ENCODE measurements at places on chromosomes 1 and 21.

GRCh38 chr1:67675800-67676199 lies 9.2 kb upstream of the GADD45A start:
- no peak for DNase-seq

DNA sequence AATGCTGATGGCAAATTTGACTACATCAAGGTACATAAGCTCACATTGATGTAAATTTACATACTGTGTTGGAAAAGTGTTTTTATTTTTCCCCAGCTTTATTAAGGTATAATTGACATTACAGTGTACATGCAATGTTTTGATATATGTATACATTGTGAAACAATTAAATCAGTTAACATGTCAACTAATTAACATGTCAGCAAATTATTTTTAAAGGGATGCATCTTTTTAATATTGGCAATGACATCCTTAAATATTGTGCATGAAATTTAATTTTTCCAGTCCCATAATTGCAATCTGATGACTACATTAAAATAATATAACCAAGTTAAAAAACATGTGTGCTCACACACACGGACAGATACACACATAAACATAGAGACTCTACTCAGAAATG lies 9.4 kb downstream of the EFCAB7 start:
- DNase-seq: no peak

- DNase-seq: no peak
These were observed 437.4 kb downstream of the NUF2 start for GRCh38 chr1:163758977-163759670.

DNA sequence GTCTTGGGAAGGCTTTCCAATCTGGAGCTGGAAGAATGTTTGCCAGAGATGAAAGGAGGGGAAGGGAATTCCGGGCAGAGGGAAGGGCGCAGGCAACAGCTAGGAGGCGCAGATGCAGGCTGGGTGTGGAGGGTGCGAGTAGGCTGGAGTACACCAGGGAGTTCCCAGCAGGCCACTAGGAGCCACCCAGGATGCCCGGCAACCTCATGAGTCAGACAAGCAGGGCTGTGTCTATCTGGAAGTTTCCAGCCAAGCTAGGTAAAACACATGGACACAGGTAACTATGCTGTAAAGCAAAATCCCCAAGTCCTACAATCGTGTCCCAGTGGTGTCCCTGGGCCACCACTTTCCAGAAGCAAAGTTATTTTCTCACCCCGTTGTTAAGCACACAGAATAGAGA lies 990 bp upstream of the NBL1 start:
- no peak for DNase-seq

GRCh38 chr1:223845810-223846682 lies at the start of gene TP53BP2:
Gene TP53BP2, minus strand, starts transcription at chr1:223845947. Its CDS starts 267 bp downstream, at chr1:223845680.
- DNase-seq: peak; percentile 77

DNA sequence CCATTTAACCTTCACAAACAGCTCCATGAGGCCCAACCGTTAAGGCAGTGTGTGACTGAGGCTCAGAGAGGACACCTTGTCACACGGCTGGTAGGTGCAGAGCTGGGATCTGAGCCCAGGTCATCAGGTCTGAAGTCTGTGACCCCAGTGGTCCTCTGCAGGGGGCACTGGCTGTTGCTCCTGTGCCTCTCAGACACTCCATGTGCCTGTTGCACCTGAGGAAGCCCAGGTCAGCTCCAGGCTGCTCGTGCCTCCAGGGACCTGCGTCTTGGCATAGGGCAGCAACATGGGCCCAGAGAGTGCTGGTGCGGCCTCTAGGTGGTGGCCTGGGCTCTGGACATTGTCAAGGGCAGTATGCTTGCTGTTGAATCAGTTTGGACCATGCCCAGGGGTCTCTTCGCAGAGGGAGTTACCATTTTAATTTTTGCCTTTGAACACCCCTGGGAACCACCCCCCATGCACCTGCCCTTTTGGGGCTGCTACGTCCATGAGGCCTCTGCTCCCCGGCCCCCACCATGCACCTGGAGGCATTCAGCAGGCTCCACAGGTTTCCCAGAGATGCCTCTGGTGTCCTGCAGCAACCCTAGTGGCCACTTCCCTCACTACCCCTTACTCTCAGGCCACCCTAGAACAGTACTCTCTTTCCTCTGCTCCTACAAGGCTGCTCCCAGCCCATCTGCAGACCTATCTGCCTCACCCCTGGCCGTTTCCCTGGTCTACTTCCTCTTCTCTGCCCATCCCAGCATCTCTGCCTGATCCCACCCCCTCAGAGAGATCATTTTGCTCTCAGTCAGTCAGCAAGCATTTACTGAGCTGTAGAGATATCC lies 25.2 kb upstream of the EPS8L3 start:
- DNase-seq: no peak

DNA sequence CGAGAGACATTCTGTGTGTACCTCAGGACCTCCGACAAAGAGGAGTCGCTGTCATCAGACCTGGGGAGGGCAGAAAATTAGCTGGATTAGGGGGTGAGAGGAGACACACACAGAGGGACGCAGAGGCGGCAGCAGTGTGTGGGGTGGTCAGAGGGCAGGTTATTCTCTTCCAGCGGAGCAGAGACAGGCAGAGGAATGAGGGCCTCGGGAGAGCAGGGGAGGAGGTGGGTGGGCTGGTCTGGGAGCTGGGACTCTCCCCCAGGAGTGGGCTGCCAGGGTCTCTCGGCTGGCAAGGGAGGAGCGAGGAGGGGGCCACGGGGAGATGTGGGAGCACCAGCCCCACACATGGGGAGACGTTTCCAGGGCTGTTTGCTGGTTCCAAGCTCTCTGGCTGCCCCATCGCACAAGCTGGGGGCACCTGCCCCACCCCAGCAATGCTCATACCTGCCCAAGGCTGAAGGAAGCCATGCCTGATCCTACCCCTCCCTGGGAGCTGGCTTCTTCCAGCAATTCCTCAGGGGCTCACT lies 40.4 kb downstream of the KIF21B start:
- no peak for DNase-seq

DNA sequence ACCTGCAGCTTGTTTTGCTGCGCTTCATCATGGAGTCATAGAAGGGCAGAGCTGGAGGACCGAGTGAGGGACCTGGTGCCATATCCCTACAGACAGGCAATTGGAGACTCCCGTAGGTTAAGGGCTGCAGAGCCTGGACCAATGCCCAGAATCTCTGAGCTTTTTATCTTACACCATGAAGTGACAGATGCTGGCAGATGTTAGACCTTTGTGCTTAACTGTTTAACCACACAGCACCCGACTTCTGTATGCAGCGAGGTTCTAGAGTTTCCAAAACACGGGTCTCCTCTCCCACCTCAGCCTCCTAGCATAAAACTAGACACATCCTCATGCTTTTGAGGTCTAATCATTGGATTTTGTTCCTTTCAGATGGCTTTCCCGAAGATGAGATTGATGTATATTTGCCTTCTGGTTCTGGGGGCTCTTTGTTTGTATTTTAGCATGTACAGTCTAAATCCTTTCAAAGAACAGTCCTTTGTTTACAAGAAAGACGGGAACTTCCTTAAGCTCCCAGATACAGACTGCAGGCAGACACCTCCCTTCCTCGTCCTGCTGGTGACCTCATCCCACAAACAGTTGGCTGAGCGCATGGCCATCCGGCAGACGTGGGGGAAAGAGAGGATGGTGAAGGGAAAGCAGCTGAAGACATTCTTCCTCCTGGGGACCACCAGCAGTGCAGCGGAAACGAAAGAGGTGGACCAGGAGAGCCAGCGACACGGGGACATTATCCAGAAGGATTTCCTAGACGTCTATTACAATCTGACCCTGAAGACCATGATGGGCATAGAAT lies 47.6 kb downstream of the B3GALT5 start:
- no peak for DNase-seq

DNA sequence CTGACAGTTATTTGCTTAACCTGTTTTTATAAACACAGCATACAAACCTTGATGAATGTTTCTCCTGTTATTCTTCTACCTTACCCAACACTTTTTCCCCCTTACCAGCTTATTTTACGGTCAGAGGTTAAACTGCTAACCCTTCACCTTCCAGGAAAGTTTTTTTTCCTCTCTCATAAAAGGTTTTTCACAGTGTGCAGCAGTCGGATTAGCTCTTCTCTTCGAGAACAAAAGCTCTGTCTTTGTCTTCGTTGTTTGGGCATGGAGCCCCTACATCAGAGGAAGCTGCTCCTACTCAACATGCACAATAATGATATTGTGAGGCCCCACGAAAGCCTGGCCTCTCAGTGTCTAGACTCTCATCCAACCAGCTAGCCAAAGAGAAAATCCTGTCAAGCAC lies 42.0 kb downstream of the DENND1B start:
- DNase-seq: no peak

GRCh38 chr1:67394548-67394947 lies 35.7 kb downstream of the SERBP1 start:
- DNase-seq: no peak

DNA sequence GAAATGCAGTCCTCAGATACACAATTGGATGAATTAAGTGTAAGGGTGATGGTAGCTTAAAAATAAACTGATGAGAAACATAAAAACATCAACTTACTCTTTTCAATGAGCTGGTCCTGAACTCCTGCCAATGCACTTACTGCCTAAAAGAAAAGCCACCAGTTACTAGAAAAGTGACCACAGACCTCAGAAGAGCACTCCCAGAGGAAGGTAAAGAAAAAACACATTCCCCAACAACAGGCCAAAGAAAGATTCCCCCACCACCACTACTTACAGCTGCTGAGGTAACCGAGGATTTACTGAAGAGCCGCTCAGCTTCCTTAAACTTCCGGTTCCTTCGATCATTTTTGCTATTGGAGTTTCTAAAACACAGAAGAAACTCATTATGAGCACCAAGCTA lies 5.4 kb downstream of the MEAF6 start:
- DNase-seq: no peak

- no peak for DNase-seq
These were observed 939 bp upstream of the MFAP2 start for GRCh38 chr1:16981269-16981849.

DNA sequence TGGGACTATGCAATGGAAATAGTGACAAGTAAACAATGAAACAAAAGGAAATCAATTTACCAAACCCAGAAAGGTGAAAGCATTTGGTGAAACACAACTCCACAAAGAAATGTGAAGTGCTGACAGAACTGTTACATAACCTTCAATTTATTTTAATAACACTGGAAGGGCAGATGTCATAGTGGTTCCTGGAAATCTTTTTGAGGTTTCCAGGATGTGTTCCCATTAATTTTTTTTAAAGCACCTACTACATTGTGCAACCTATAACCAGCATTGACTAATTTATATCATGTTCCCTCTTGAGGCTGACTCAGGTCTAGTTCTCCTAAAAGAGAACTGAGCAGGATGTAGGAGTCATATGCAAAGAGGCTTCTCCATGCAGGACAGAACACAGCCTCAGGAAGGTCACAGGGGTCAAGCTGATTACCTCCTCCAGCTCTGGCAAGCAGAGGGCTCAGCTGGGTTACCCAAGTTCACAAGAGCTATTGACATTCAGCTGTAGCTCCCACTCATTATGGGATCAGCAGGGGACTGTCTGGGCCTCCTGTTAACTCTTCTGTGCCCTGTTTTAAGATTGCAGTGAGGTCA lies 157.1 kb upstream of the NRIP1 start:
- DNase-seq: no peak

GRCh38 chr1:76006234-76006633 lies 68.3 kb upstream of the ST6GALNAC3 start:
- DNase-seq: no peak

DNA sequence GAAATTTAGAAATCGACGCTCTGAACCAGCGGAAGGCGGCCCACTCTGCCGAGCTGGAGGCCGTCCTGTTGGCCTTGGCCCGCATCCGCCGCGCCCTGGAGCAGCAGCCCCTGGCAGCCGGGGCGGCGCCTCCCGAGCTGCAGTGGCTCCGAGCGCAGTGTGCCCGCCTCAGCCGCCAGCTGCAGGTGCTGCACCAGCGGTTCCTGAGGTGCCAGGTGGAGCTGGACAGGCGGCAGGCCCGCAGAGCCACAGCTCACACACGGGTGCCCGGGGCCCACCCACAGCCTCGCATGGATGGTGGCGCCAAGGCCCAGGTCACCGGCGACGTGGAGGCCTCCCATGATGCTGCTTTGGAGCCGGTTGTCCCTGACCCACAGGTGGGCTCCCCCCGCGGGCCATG lies 47.0 kb upstream of the DIP2A start:
- no peak for DNase-seq

DNA sequence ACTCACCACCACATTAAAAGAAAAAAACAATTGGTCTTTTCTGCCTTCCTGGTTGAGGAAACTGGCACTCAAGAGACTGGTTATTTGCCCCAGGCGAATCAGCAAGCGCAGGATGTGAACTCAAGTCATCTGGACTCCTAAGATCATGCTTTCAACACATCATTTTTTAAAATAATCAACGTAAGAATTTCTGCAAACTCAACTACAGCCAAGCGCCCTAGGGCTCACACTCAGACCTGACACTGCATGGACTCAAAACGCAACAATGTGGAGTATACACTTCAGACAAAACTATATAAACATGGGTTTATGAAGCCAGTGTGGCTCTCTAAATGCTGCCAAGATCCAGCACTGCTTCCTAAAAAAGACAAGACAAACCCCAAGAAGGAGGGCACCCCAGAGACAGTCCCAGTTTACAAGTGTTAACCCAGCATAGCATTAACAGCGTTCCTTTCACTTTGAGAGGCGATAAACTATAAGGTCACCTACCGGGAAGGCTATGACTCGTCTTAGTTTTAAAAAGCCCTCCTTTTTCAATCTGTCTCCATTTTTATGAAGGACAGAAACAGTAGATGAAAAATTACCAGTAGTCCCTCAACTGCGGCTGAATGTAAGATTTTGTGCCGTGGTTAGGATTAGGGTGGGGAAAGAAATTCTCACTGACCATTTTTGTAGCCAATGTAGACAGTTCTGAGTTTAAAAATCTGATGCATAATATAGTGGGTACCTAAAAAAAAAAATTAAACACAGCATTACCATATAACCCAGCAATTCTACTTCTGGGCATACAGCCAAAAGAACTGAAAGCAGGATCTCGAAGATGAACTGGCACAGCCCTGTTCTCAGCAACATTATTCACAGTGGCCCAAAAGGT lies 54.8 kb downstream of the SIPA1L2 start:
- DNase-seq: no peak

GRCh38 chr1:108200687-108201051 lies 526 bp upstream of the SLC25A24 start:
- no peak for DNase-seq

DNA sequence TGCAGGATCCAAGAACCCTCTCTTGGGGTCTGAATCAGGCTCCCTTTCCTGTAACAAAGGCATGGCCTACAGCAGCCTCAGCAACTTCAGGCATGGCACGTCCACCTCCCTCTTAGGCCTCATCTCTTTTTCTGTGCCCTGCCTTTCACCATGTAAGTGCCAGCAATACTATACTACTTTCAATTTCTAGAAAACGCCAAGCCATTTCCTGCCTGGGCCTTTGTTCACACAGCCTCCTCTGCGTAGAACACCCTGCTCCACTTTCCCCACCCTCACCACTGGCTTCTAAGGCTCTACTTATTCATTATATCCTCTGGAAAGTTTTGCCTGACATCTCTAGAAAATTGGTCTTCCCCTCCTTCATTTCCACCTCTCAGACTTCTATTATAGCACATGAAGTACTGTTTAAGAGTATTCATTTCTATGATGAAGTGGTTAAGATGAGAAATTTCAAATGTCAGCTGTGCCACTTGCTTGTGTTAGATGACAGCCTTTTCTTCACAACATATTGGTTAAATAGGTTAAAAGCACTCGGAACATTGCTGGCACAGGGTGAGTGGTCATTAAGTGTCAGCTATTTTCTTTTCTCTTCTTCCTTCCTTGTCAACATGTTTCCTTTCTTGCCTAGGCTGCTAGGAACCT lies 41.6 kb upstream of the VWA5B1 start:
- peak; percentile 7 for DNase-seq
